Chondrocyte (in vitro differentiated cells): ENCODE measurements at places on chromosomes 6 and 20. TPM values are rescaled to one million over a fixed set of nuclear protein-coding genes. Genes with fewer than 3 reads are reported as not detected.

DNA sequence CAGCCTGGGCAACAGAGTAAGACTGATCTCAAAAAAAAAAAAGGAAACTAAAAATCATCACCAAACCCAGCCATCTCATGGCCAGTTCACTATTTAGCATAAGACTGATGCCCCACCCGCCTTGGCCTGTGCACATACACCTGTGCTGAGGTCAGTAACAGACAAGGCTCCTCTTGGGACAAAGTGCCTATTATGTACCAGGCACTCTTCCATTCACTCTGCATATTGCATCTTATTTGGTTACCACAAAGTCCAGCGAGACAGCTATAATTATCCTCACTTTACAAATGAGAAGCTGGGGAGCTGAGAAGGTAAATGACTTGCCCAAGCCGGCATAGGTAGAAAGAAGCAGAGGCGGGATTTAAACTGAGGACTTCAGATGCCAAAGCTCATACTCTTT is 3.8 kb downstream of the PTPRT start:
- no peak for DNase-seq

DNA sequence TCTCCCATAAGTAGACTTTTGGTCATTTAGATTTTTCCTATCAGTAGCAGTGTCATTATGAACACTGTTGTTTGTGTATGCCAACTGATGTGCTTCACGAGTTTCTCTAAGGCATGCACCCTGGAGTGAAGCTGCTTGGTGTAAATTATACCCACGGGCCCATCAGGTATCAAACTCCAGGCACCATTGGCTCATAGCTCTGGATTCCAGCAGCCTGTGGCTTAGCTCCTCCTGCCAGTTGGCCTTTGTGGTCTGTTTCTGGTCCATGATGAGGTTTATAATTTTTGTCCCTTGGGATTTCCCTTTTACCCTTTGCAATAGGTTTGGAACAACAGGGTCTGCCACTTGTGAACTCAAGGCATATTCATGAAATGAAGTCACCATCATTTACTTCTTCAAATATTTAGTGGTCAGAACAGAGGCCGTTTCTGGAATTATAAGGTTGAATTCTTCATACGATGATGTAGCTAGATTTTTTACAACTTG is 350.5 kb downstream of the PRL start:
- DNase-seq = no peak

GRCh38 chr6:28865401-28866204 is 58.2 kb downstream of the TRIM27 start:
- no peak for DNase-seq

DNA sequence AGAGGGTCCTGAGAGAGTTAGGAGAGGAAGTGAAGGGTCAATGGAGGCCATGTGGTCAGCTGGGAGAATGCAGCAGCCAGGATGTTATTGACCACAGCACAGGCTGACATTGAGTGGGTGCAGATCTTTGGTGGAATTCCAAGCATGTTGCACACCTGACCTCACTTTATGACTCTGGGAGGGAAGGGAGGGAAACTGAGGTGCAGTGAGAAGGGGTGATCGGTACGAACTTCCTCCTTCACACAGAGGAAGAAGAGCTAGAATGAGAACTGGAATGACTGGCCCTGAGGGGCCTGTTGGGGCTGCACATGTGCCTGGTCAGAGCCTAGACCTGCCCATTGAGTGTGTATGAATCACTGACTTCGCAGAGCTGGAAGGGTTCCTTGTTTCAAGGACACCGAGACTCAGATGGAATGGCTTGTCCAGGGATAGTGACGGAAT is 9.8 kb downstream of the FAM83D start:
- DNase-seq = no peak

DNA sequence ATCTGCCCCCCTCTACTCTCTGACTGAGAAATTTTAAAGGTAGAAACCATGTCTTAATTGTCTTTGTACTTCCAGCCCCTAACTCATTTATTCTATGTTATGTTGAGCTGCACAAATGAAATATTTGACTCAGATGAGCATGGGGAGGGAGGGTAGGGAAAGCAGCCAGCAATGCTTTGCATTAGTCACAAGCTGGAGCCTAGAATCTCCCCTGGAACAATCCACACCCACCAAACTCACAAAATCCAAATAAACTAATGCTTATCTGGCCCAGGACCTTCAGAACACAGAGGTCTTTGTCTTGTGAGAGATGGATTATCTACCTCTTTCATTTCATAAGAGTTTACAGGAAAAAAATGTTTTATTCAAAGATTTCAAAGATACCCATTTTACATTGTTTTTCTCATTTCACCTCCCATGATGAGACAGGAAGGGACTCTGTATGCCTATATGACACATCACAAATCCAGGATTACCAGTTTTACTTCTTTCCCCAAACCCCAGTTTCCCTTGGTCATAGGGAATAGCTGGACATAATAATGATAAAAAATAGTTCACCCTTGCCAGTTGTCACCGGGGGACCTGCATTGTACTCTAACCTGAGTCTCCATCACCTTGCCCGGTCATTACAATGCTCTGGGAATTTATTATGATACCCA is 466.9 kb downstream of the KIF16B start:
- DNase-seq = no peak

- DNase-seq = no peak
Measured at GRCh38 chr6:136510782-136511181, 39.4 kb downstream of the MAP7 start.

GRCh38 chr20:63433351-63433750 is 39.1 kb downstream of the KCNQ2 start:
- no peak for DNase-seq

DNA sequence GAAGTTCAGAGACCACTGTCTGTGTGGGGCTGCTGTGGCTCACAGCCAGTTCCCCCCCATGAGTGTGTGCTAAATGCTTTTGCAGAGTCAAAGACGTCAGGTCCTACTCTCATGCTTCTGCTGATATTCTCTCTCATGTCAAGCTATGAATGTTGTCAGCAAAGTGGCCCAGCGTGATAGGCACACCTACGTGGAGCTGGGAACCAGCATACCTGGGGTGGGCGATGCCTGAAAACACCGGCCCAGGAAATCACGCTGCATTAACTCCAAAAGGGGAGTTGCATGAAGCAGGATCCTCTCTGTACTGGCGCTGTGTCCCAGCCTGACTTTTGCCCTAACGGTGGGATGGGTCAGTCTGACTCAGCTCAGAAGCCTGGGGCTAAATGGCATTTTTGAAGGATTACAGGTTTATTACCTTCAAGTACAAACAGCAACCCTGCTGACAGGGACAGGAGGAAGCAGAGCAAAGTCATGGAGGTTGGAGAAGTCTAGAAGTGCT is 9.0 kb upstream of the MRPS10 start:
- DNase-seq = no peak

- no peak for DNase-seq
Measured at GRCh38 chr6:157763904-157764177, 59.2 kb upstream of the SNX9 start.

DNA sequence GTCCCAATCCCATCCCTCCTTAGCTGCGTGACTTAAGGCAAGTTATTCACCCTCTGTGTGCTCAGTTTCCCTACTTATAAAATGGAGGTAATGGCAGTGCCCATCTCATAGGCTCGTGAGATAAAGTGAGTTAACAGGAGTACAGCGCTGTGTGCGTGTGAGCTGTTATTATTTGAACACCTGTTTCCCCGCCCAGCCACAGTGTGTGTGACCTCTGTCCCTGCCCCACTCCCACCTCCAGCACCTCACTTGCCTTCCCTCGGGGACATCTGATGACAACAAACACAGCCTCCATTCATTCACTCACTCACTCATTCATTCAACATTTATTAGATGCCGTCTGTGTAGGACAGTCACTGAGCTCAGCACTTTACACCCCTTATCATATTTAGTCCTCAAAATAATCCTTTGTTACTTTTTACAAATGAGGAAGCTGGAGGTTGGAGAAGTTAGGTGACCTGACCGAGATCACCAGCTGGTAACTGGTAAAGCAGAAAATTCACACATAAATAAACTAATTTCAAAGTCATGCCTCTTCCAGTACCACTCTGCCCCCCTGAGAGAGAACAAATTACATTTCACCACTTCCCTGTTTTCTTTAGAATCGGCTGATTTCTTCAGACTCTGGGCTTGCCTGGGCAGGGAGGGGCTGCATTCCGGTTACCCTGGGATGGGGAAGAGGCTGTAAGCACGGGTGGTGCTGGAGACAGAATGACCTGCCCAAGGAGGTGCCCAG is 58.6 kb downstream of the CPNE5 start:
- no peak for DNase-seq

DNA sequence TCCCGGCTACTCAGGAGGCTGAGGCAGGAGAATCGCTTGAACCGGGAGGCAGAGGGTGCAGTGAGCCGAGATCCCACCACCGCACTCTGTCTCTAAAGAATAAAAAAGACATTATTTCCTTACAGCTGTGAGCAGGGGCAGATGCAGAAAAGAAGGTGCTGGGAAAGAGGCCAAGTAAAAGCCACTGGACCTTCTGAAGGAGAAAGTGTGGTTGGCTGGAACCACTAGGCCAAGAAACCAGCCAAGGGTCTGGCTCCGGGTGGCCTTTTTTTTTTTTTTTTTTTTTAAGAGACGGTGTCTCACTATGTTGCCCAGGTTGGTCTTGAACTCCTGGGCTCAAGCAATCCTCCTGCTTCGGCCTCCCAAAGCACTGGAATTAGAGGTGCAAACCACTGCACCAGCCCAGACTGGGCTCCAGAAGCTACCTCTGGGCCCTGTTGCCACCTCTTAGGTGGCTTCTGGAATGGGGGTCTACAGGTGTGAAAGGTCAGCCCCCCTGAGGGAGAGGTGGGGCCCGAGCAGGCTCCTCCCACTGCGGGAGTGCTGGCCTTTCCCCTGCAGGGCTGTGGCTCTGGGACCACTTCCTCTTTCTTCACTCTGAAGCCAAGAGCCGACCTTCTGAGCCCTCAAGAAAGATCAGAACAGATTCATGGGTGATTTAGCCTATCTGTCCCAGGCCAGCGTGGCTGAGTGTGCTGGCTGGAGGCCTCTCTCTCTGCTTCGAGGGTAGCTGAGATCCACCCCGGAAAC is at the start of gene FGD2:
TSS of gene FGD2 (plus strand) at position 595 of the 750 bp plus-strand sequence. CDS start 163 bp downstream, outside the sequence.
- DNase-seq = no peak

DNA sequence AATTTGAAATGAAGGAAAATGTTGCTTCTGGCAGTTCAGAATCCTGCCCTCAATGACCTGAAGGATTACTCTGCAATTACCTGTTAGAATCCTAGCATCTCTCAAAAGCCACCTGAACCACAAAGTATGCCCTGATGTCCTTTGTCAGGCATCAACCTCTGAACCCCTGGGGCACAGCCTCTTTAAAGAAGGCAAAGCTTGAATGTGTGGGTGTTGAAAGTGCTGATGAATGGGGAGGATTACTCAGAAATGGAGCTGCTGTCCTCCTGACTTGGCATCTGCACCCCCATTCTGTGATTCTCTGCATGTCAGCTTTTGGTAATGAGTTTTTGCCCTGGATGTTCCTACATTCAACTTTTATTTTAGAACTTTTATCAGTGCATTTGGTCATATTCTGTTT is 179.2 kb downstream of the PKHD1 start:
- DNase-seq = no peak

GRCh38 chr6:56040223-56040622 is 164.8 kb upstream of the BMP5 start:
- no peak for DNase-seq

DNA sequence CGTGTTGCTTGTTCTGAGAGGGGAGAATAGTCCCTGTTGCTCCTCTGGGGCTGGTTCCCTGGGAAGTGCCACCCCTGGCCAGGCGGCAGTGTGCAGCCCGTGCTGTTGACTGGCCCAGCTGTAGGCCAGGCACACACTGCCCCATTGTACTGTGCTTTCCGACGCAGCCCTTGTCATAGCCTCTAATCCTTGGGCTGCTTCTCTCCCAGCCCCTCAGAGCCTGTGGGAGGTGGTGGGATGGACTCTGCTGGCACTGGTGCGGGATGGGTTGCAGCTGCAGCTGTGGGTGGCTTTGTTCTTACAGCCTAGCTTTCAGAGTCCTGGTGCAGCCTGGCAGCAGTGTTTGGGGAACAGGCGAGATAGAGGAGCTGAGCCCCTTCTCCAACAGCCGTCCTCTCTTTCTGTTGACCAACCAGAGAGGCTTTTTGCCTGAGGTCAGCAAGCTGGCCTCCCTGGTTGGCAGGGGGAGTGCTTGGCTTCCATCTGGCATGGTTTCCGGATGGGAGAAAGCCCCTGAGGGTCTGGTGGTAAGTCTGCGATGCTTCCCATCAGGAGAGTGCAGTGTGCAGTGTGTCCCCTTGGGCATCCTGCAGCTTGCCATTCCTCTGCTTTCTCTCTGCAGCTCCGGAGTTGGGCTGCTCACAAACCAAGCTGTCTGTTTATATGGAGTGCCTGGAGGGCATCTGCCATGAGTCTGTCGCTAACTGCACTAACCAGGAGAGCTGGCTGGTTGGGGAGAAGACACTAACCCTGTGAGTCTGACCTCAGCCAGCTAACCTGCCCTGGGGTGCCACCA is 12.1 kb downstream of the TJAP1 start:
- no peak for DNase-seq

GRCh38 chr6:19905584-19905983 is 68.4 kb downstream of the ID4 start:
- DNase-seq = no peak

DNA sequence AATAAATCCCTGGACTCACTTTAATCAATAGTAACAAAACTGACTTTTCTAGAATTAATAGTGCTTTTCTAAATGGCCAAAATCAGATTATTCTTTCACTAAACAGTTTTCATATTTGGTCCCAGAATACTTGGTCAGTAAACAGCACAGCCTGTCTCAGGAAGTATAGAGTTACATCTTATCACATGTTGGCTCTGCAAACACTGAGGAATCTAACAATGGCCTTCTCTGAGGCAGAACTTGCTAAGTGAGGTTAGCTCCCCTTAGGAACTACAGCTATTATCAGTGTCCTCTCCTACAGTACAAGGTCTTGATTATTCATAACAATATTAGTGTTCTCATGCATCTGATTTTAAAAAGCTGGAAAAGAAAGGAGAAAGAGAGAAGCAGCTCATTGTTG is 1622.8 kb downstream of the HACE1 start:
- no peak for DNase-seq

GRCh38 chr20:33169176-33169794 is 1.3 kb downstream of the BPIFA2 start:
- DNase-seq = no peak

DNA sequence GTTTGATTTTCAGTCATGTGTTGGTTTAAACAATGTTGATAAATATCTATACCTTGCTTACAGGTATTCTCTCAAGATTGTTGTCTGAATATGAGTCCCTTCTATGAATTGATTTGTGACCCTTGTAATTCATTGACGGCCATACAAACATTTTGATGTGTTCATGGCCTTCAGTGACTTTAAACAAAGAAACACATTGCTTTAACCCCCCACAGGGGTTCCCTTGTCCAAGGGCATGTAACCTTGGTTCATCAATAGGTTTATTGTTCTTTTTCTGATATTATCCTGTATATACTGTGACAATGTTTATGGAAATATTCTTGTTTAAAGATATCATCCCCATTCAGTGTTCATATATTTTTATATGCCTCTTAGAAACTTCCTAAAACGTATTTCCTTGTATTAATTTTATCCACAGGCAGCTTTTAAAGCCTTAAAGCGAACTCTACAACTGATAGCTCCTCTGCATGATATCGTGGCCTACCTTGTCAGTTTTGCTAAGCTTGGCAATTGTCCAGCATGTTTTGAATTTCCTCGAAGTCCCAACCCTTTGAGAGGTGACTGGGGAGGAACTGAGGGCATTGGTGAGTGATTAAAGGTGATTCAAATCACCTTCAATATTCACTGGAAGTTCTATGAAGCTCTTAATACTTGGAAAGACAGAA is 87.0 kb downstream of the CD164 start:
- no peak for DNase-seq

HIVEP2 gene
- 11.7 to 18.2 TPM (median 13.9 TPM) in 3 replicates for total RNA-seq

ANKEF1 gene
- 0.46 to 0.90 TPM (median 0.77 TPM) in 3 replicates for total RNA-seq

GABRR2 gene
- 0.57 to 1.4 TPM (median 0.72 TPM) in 3 replicates for total RNA-seq

TRERF1 gene
- 1.8 to 3.3 TPM (median 2.4 TPM) in 3 replicates for total RNA-seq

PRPH2 gene
- not detected in 3 replicates for total RNA-seq

SLC35B3 gene
- 29.5 to 32.8 TPM (median 30.4 TPM) in 3 replicates for total RNA-seq

COX7A2 gene
- total RNA-seq = 302 to 311 TPM (median 303 TPM) in 3 replicates

TNFRSF6B gene
- total RNA-seq = 0.79 to 0.99 TPM in 2 of 3 replicates, not detected in the other

EFCAB8 gene
- total RNA-seq = 0.32 to 0.67 TPM (median 0.51 TPM) in 3 replicates

MOG gene
- 0.82 TPM in 1 of 3 replicates, not detected in the others for total RNA-seq
